Foreskin keratinocyte (primary cell): ENCODE measurements at places on chromosomes 7 and 10. TPM values are rescaled to one million over a fixed set of nuclear protein-coding genes. Genes with fewer than 3 reads are reported as not detected.

Gene ZNF722
- not detected in 2 replicates for polyA plus RNA-seq

Gene LBX1
- not detected in 2 replicates for polyA plus RNA-seq

Gene C10orf71
- not detected in 2 replicates for polyA plus RNA-seq

Gene FGF8
- polyA plus RNA-seq = not detected in 2 replicates

Gene TAF3
- 2.6 and 3.3 TPM in 2 replicates for polyA plus RNA-seq

Gene NOM1
- polyA plus RNA-seq = 9.1 and 9.7 TPM in 2 replicates

Gene NAPEPLD
- 1.2 and 1.9 TPM in 2 replicates for polyA plus RNA-seq

Gene CXCL12
- not detected in 2 replicates for polyA plus RNA-seq

Gene ACTL6B
- polyA plus RNA-seq = not detected in 2 replicates

Gene ZNF727
- not detected in 2 replicates for polyA plus RNA-seq

Gene ST8SIA6
- polyA plus RNA-seq = not detected in 2 replicates

Gene SORCS1
- polyA plus RNA-seq = not detected in 2 replicates

Gene ANKRD61
- polyA plus RNA-seq = 0.06 and 0.09 TPM in 2 replicates

Gene KIF11
- polyA plus RNA-seq = 10.7 and 14.6 TPM in 2 replicates

Gene PILRA
- polyA plus RNA-seq = 0.20 and 0.23 TPM in 2 replicates

Gene ASZ1
- not detected in 2 replicates for polyA plus RNA-seq

Gene ZCWPW1
- polyA plus RNA-seq = 1.3 and 1.4 TPM in 2 replicates

Gene GSTO1
- 277 and 291 TPM in 2 replicates for polyA plus RNA-seq

Gene OR2A7
- polyA plus RNA-seq = 1.0 and 2.5 TPM in 2 replicates

Gene CYP2W1
- polyA plus RNA-seq = not detected in 2 replicates

Gene PKD1L1
- polyA plus RNA-seq = 0.02 and 0.03 TPM in 2 replicates
